A673 (cell line): ENCODE measurements at places on chromosomes 2 and 18.
A peak's percentile ranks its signal among the peaks of the same experiment; 100 is the strongest.

DNA sequence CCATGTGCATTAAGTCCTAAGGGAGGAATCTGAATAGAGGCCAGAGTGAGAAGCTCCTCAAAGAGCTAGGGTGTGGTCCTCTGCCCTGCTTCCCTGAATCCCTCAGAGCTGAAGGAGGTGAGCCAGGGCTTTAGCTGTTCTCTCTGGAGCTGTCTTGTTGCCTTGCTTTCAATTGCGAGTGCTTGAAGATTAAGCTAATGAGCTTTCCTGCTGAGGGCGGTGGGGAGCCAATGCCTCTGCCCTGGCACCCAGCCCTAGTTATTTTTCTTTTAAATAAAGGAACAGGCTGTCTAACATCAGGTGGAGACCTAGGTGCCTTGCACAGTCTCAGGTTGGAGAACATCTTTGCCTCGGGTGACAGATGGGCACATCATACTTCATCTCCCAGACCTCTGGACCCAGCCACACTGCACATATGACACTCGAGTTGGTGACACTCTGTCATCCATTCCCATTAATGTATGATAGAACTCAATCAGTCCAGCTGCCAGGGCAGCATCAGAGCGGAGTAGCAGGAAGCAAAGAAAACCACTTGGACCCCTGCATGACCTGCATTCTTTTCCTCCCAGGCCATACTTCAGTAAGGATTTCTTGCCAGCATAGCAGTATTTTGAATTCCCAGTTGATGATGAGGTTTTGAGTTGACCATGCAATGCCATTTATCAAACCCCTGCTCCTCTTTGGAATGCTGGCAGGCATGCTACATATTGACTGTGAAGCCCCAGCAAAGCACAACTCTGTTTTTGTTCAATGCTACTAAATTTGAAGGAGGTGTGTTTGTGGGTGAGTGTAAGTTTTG lies 292.7 kb downstream of the RNF144A start:
- peak; percentile 62 for DNase-seq

GRCh38 chr2:219679571-219679970 lies 52.1 kb downstream of the SLC4A3 start:
- no peak for DNase-seq

DNA sequence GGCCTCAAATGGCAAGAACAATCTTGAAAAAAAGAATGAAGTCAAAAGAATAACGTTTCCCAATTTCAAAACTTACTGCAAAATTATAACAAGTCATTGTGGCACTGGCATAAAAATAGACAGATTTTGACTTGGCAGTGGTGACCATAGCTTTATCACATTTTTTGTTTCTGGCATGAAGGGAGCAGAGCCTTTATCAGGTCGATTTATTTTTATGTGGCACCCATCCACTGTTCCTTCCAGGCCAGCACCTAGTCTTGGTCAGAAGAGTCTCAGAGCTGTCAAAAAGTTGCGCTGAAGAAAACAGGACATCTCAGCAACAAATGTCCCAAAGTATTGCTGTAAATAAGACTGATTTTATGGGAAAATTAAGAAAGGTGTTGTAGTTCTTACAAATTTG lies 92.4 kb downstream of the TRABD2A start:
- DNase-seq = no peak

- no peak for DNase-seq
Measured at GRCh38 chr18:23580677-23581367, 5.5 kb downstream of the NPC1 start.

DNA sequence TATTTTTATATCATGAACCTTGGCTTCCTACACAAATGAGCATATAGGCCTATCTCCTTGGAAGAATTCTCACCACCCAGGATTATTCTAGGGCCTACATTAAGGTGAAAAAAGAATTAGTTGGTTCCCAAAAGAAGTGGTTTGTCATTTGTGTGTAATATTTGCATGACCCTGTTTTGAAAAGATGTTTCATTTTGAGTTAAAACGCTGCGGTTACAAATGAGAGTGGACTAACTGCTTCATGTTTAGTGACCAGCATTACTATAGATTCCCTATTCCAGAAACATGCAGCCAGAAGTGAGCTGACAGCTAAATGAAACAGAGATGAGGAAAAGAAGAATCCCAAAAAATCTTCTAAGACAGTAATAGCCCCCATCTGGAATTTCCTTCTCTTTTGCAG lies 44.1 kb upstream of the TMEM178A start:
- no peak for DNase-seq

DNA sequence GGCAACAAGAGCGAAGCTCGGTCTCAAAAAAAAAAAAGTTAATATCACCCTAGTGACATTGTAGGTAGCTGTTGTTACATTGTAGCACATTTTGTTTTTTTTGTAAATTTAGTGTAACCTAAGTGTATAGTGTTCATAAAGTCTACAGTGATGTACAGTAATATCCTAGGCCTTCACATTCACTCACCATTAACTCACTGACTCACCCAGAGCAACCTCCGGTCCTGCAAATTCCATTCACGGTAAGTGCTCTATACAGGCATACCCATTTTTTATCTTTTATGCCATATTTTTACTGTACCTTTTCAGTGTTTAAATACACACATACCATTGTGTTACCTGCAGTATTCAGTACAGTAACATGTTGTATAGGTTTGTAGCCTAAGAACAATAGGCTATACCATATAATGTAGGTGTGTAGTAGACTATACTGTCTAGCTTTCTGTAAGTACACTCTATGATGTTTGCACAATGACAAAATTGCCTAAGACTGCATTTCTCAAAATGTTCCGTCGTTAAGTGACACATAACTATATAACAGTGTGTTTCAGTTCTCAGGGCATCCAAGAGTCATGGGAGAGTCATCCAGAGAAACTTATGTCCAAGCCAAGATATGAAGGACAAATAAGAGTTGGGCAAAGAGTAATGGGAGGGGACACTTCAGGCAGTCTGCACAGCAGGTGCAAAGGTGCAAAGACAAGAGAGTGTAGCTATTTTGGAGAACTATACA lies 68.4 kb downstream of the TANK start:
- DNase-seq = no peak

GRCh38 chr2:119304847-119305246 lies 61.8 kb downstream of the C2orf76 start:
- DNase-seq = no peak

DNA sequence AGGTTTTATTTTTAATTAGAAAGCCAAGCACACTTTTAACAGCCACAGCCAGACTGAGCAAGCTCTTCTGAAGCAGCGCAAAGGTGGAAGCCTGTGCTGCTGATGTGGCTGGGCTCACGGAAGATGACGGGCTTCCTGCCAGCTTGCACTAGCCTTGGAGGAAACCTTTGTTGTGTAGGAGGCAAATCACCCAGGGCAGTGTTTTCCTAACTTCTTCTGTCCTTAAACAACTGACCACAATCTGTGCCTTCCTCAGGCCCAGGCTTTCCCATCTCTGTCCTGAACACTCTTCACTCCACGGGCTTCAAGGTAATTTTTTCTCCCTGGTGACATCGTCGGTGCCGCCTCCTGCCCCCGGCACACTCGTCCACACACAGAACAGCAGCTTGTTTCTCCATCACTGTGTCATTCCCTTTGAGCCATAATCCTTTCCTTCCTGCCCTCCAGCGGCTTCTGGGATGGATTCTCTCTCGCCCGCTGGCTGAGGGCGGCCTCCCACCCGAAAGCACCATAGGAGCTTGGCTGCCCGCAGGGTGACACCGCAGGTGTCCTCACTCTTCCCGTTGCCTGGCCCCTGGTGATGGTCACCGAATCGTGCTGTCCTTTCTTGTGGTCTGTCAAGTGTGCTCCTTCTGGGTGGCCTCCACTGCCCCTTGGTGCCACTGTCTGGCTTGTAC lies 31.1 kb upstream of the INHBB start:
- no peak for DNase-seq

- no peak for DNase-seq
Measured at GRCh38 chr2:19542796-19543662, 184.6 kb upstream of the OSR1 start.

GRCh38 chr2:161780881-161781280 lies 156.7 kb downstream of the SLC4A10 start:
- no peak for DNase-seq

GRCh38 chr18:6239716-6240115 lies 175.0 kb downstream of the L3MBTL4 start:
- DNase-seq = no peak

GRCh38 chr2:19577723-19578122 lies 219.3 kb upstream of the OSR1 start:
- no peak for DNase-seq

GRCh38 chr2:55133467-55134315 lies 83.4 kb upstream of the RTN4 start:
- DNase-seq = peak; percentile 89

- DNase-seq = peak; percentile 53
Measured at GRCh38 chr2:187586011-187586641, 31.9 kb upstream of the TFPI start.

DNA sequence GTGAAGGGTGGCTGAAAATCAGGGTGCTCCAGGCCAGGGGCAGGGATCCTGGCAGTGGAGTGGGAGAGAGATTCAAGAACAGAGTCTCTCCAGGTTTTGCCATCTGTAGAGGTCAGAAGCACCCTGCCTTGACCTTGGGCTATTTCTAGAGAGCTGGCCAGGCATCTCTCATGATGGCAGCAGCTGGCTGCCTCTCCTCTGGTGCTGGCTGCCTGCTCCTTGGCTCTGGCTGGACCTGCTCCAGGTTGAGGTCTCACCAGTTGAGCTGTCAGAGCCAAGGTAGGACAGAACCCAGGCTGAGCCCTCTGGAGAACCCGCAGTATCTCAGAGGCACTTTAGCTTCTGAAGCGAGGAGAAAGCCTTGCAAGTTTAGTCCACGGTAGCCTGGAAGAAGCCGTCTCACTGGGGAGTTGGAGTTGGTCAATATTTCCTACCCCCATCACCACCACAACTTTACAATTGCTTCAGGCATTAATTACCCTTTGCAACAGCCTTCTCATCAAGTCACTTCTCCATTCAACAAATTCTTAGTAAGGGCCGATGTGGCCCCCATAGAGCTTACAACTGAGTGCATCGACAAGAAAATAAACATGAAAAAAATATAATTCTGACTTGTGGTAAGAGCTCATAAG lies 25.6 kb downstream of the GNLY start:
- no peak for DNase-seq

GRCh38 chr2:98734162-98734561 lies 3.2 kb upstream of the MGAT4A start:
- no peak for DNase-seq

- no peak for DNase-seq
Measured at GRCh38 chr2:181289698-181290097, 167.5 kb upstream of the ITGA4 start.

DNA sequence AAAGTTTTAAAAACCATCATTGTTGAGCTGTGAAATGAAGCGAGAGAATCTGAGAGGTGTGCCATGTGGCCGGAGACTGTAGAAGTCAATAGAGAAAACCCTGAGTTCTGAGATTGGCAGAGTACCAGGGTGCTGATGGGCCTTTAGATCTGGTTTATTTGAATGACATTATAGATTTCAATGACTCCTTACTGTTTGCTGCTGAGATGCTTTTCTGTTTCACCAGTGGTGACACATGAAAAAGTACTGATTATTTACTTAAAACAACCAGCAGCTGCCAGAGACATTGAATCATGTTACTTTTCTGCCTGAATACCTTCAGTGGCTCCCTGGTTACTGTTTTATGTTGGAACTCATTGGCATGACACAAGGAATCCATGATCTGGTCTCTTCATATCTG lies 602.7 kb upstream of the ZNF804A start:
- DNase-seq = no peak

DNA sequence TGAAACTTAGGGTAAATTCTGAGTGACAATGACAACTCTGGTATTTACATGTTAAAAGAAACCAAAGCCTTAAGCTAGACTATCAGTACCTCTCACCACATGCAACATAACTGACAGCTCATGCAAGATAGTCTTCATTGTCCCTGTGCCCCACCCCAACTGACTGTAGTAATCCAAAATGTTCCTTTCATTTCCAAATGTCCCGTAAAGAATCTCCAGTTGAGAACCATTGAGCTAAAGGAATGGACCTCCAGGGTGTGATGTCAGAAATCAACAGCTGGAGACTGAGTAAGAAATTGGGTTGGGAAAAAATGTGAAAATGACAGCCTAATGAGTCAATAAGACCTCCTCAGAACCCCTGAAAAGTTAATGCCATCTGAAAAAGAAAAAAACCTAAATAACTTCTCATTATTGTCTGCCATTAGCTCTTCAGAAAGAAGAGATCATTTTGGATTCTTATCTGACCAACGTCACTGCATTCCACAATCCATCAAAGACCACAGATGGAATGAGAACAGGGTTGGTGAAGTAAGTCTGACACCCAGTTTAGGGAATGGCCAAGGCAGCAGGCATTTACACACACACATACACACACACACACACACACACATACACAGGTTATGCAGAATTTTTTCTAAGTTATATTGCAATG lies 51.7 kb upstream of the ACVR2A start:
- DNase-seq = no peak

GRCh38 chr2:189086710-189087109 lies 92.9 kb downstream of the COL5A2 start:
- DNase-seq = peak; percentile 14

DNA sequence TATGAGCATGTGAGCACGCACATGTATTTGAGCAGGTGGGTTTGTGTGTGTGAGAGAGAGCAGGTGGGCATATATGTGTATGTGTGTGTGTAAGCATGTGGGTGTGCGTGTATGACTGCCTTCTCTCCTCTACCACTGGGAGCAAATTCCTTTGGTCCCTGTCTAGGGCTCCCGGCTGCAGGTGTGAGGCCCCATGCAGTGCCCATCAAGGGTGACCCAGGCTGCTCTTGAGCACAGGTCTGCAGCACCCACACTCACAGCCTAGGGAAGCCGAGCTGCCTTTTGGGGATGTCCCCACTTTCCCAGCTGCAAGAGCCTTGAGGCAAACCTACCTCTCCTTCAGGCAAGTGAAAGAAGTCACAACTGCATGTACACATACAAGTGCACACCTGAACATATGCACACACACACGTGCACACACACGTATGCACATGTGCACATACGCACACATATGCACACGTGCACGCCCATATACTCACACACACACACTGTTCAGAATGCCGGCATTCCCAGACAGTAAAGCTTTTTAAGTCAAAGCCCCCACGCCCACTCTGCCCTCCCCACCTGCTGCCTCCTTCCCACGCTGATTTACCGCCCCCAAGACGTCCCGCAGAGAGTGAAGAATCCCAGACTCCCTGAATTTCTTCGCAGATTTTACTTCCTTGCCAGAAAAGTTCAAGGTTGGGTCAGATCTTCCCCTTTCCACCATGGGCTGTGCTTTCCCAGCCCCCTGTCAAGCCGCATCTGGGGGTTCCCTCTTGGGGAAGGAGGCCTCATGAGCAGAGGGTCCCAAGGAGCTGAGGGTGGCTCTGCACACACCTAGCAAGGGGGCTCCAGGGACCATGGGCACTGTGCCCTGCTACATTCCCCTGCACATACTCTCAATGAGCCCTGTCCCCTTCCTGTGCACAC lies 170.6 kb downstream of the TWIST2 start:
- DNase-seq = no peak
